ENCODE measurements at places on chromosomes 3 and 15. TPM values are rescaled to one million over a fixed set of nuclear protein-coding genes. Genes with fewer than 3 reads are reported as not detected.

PLCH1 gene
- not detected for total RNA-seq

DNA sequence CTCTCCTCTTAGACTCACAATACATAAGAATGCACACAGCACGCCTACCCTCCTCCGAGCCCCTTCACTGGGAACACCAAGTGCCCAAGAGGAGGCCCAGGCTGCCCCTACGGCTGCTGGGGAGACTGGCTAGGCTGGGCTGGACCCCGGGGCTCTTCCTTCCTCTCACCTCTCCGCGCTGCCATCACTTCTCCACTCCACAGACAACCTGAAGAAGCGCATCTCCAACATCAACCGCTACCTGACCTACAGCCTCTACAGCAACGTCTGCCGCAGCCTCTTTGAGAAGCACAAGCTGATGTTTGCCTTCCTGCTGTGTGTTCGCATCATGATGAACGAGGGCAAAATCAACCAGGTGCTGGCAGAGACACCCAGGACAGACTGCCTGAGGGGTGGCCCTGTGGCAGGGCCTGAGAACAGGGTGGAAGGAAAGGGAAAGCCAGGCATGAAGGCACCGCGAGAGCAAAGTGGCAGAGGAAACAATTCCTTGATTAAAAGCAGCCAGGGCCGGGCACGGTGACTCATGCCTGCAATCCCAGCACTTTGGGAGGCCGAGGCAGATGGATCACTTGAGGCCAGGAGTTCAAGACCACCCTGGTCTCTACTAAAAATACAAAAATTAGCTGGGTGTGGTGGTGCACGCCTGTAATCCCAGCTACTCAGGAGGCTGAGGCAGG, 51.6 kb downstream of the SEMA3G start:
- H3K27me3 ChIP-seq = no peaks in the 10 kb centered on the region
- no peak overlapping the region for H3K4me3 ChIP-seq
- DNase-seq = no peak
- H3K27ac ChIP-seq = no peak overlapping the region
- H3K36me3 ChIP-seq = no peaks in the 10 kb centered on the region

ZNF501 gene
- 4.9 TPM for total RNA-seq

AP3B2 gene
- 0.16 TPM for total RNA-seq

GRCh38 chr3:112633757-112634156, 7.2 kb downstream of the CCDC80 start:
- no peaks in the 10 kb centered on the region for H3K36me3 ChIP-seq
- no peak for DNase-seq
- no peak overlapping the region for H3K4me3 ChIP-seq
- H3K27me3 ChIP-seq = no peaks in the 10 kb centered on the region
- no peak overlapping the region for H3K27ac ChIP-seq

NR1I2 gene
- total RNA-seq = 0.35 TPM

DNA sequence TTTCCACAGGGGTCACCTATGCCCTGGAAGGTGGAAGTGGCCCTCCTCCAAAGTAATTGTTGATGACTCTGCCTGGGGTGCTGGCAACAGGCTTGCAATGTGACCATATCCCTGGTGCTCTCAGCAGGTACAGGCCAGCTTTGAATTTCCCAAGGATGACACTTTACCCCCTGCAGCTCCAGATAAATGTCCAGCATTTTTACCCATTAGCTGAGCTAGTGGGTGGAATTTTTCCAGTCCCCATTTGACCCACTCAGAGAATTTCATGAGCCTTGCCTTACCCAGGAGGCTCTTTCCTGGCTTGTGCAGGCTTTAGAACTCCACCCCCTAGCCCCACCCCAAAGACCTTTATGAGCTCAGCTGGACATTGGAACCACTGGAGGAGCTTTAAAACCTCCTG, 77.6 kb downstream of the ST8SIA2 start:
- DNase-seq = no peak
- no peaks in the 10 kb centered on the region for H3K36me3 ChIP-seq
- no peaks in the 10 kb centered on the region for H3K27me3 ChIP-seq
- no peak overlapping the region for H3K4me3 ChIP-seq
- no peak overlapping the region for H3K27ac ChIP-seq
- no peaks in the 10 kb centered on the region for H3K4me1 ChIP-seq
